ENCODE measurements at places on chromosomes 6 and 20.

GRCh38 chr6:11174242-11174611 lies 58.2 kb downstream of the NEDD9 start:
- no peak for DNase-seq

DNA sequence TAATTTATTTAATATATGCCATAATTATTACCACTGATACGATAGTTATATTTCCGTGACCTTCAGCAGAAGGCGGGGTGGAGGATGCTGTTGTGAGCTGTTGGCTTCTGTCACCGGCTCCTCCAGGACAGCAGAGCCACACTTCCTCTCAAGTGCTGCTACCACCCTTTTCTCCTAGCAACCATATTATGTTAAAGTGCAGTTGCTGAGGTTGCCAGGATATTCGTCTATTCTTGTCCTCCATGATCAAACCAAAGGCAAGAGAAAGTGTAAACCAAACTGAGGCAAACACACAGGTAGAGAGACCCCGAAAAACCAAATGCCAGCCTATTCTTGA lies 27.8 kb downstream of the RGS17 start:
- DNase-seq, result no peak

DNA sequence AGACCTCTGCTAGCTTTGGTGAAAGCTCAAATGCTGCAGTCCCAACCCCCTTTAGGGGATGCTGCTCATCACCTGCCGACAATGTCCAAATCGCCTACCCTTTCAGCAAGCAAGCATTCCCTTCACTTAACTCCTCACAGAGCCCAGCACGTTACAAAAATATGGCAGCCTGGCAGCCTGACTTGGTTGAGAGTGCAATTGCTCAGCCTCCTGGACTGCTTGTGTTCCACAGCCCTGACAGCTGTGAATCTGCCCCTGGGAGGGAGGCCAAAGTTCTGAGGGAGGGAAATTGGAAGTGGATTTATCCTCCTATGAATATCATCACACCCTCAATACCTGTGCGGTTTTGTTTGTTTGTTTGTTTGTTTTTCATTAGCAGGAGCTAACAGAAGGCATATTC lies 231.0 kb downstream of the HIVEP2 start:
- no peak for DNase-seq

DNA sequence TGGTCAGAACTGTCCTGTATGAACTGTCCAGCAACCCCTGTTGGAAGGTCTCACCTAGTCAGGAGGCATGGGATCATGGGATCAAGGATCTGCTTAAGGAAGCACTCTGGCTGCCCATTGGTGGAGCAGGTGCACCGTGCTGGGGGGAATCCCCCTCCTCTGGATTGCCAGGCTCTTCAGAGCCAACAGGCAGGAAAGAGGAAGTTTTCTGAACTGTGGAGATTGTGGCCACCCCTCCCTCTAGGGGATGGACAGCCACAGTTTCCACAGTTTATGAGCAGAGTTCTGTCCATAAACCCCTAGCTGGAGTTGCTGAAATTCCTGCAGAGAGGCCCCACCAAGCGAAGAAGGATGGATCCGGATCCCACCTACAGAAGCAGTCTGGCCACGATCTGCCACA lies 13.0 kb upstream of the HLA-DQB1 start:
- no peak for DNase-seq

GRCh38 chr6:33950472-33950881 lies 146.7 kb upstream of the MLN start:
- peak; percentile 26 for DNase-seq

DNA sequence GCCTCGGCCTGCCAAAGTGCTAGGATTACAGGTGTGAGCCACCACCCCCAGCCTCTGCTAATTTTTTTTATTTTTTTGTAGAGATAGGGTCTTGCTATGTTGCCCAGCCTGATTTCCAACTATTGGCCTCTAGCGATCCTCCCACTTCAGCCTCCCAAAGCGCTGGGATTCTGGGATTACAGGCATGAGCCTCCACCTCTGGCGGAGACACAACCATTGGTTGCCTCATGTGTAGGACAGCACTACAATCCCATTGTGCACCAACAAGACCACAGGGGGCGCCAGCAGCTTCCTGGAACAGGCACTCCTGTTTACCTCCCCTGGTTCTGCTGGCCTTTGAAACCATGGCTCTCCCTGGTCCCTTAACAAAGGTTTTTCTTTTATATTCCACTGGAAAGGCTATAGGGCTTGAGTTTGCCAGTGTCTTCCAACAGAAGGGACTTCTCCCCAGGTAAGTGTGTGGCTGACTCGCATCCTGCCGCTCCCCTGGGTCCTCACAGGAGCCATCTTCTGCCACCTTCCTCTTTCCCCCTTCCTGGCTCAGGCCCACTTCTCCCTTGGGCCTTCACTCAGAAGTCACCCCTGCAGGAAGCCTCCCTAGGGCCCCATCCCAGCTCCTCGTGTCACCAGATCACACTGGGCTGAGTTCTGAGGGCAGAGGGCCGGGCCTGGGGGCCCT lies 39.2 kb upstream of the TLDC2 start:
- no peak for DNase-seq

DNA sequence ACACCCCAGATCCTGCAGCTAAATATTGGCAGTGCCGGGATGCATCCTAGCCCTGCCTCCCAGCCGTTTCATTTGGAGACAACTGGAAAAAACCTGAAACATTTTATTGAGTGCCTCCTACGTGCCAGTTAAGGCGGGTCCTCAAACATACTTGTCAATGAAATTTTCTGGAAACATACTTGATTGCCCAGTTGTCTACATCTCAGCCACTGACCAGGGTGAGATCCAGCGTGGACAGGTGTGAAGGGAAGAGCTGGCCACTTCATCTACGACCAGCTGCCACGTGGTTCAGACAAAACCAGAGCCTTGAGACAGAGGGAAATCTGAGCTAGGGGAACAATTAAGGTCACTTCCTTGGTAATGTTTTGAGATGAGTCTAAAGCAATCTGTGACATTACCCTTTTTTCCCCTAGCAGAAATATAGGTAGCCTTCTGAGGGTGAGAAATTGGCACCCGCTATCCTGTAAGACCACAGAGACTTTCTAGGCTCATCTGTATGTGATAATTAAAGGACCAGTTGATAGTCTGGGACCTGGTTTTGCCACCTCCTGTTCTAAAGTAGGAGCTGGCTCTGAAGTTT lies 116.3 kb upstream of the MTHFD1L start:
- no peak for DNase-seq

Measured in mammary epithelial cell (primary cell).